ENCODE measurements at places on chromosomes 3 and 15. TPM values are rescaled to one million over a fixed set of nuclear protein-coding genes. Genes with fewer than 3 reads are reported as not detected.
A peak's percentile ranks its signal among the peaks of the same experiment; 100 is the strongest.

DNA sequence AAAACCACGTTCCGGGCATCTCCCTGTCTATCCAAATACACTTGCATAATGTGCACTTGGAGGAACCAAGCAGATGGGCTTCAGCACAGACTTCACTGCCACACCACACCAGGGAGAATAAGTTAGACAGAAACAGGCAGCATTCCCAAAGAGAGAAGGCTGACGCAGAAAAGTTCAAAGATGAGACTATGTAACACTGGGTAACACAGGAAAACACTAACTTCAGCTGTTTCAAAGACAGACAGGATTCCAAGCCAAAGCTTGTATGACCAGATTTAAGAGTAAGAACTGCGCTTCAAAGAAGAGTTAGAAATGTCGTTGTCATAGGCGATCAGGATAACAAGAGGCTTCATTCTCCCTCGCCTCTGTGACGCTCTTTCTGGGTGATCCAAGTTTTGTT, 19.9 kb downstream of the SLC51A start:
- no peaks in the 10 kb centered on the region for H3K4me1 ChIP-seq
- H3K27me3 ChIP-seq, result no peaks in the 10 kb centered on the region
- no peak overlapping the region for H3K4me3 ChIP-seq
- DNase-seq, result no peak

- peaks cover 4% of the 10 kb centered on the region for H3K27me3 ChIP-seq
- peak overlapping the region; percentile 80 for H3K27ac ChIP-seq
Measured at GRCh38 chr3:186930641-186931531, 560 bp downstream of the ST6GAL1 start.

Gene CALML4
- 44.8 TPM for total RNA-seq

Gene ATP13A5
- total RNA-seq, result not detected

DNA sequence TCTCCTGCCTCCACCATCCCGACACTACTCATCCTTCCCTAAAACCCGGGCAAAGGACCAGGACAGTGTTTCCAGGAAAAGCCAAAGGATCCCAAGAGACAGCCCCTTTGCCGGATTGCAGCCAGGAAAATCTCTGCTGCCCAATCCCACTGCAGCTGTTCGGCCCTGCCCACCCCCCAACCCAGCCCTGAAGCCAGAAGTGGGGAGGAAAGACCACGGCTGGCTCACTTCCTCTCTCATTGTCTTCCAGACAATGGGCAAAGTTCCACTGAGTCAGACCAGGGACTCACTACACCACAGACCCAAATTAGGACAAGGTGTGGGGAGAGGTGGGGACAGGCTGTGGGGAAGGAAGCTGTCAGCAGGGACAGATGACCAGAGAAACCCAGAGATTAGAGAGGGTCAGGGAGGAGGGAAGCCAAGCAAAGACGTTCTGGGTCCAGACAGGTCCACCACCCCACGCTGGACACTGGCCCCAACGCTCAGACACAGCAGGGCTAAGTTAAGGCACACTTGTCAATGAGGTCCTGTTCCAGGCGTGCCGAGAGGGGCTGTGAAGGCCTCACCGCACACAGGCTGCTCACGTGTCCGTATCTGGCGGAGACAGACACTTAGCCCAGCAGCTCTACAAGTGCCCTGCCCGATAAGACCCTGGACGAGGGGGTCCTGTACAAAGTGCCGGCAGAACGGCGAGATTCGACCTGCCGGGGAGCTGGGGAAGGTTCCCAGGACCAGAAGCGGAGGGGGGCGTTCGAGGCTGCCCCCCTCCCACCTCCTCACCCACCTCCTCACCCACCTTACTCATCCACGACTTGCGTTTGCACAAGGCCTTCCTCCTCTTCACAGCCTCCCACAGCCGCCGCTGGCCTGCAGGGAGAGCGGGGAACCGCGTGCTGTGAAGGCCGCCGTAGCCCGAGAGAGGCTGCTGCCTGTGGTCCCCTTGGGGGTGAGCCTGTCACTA, 21.9 kb downstream of the TNK2 start:
- H3K36me3 ChIP-seq, result no peaks in the 10 kb centered on the region
- no peaks in the 10 kb centered on the region for H3K27me3 ChIP-seq
- DNase-seq, result no peak
- no peak overlapping the region for H3K27ac ChIP-seq
- H3K4me1 ChIP-seq, result no peaks in the 10 kb centered on the region

- no peaks in the 10 kb centered on the region for H3K36me3 ChIP-seq
- H3K4me3 ChIP-seq, result no peak overlapping the region
- no peak for DNase-seq
- H3K27ac ChIP-seq, result no peak overlapping the region
- no peaks in the 10 kb centered on the region for H3K4me1 ChIP-seq
Measured at GRCh38 chr3:120331076-120331475, 18.1 kb downstream of the LRRC58 start.

Gene SMAD6
- total RNA-seq, result 26.4 TPM

DNA sequence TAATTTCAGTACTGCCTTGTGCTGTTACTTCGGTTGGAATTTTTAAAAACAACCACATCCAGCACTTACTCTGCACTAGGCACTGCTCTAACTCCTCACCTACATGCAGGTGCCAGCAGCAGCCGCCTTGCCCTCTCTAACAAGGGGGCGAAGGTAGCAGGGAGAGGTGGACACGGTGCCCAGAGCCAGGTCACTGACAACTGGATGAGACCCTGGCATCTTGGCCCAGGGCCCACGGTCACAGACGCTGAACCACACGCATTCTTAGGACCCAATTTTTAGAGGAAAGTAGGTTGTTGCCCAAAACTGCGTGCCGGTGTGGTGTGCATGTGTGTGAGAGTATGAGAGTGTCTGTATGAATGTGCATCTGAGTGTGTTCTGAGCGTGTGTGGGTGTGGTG, 63.4 kb upstream of the GATA2 start:
- H3K4me1 ChIP-seq, result no peaks in the 10 kb centered on the region
- H3K36me3 ChIP-seq, result no peaks in the 10 kb centered on the region
- H3K27me3 ChIP-seq, result peaks cover 21% of the 10 kb centered on the region
- H3K4me3 ChIP-seq, result no peak overlapping the region
- DNase-seq, result no peak

DNA sequence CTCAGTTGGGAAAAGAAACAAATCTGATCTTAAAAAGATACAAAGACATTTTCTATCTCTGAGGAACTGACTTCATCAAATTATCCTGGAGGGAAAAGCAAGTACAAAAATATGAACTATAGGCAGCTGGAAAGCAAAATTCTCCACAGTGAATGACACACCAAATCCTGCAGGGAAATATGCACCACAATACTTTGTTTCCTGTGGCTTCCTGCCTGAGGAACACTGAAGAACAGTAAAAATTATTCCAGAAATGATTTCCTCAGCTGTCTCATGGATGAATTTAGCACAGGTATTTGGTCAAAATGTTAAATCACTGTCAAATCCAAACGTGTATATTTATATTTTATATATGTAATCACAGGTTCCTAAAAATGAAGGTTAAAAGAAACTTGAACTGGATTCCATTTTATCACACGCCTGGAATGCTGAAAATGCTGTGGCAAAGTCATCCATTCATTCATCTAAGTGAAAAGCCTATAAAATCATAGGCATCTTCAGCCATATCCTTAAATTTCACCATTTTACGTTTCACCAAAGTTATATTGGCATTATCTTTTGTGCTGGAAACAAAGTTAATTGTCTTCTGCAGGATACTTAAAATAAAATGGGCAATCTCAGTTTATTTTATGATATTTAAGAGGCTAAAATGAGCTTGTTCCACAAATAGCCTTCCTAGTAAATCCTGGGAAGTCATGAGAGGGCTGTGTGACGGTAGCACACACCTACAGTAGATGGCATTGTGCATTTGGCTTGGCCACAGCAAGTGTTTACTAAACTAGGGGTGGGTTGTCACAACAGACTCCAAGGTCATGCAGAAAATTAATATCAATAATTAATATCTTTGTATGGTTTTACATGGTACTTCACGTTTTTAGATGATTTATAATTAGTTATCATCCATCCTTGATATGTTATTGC, 19.3 kb upstream of the TSC22D2 start:
- no peak for DNase-seq
- no peak overlapping the region for H3K4me3 ChIP-seq
- H3K27me3 ChIP-seq, result no peaks in the 10 kb centered on the region

Gene PRR20G
- not detected for total RNA-seq

Gene SLC38A3
- total RNA-seq, result 22.6 TPM
